ENCODE measurements at places on chromosomes 1 and 21.

DNA sequence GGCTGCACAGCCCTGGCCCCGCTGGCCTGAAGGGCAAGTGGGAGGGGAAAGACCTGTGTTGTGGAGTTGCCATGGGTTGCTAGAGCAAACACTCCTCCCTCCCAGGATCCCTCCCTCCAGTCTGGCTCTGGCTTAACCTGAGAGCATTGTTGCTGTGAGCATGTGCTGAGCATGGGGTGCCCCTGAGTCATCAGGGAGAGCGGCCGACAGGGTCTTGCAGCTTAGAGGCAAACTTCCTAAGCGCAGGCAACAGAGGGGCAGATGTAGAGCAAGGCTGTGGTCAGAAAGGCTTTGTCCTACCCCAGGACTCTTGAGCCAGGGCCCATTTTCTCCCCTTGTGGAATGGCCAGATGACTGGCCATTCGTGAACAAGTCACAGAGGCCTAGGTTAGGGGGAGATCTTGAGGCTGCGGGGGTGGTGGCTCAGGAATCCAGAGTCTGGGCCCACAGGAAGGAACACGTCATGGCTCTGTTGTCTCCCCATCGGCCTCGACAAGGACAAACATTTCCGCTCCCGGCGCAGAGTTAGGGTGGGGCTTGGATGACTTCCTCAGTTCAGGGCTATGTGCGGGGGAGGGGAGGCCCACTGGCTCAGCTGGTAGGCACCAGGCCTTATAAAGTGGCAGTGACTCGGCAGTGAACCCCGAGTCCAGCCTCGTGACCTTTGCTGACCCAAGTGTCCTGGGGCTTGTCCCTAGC is 362 bp upstream of the DYNLT4 start:
- peak; percentile 99 for DNase-seq

DNA sequence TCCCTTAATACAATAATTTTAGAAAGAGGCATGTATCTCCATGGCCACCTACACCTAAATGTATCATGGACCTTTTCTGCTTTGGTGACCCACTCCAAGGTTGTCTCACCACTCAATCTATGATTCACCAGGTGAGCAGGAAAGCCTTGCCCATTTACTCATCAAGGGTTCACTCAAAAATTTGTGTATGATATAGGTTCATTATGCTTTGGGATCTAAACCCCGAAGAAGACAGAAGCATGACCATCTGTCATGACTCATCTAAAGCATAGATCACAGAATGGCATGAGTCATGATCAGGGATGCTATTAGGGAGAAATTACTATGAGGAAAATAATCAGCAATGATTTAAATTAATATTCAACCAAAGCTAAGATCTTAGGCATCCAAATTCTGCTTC is 38.5 kb downstream of the PYHIN1 start:
- no peak for DNase-seq

GRCh38 chr1:240474133-240474614 is 137.8 kb downstream of the GREM2 start:
- DNase-seq, result no peak

- DNase-seq, result no peak
These were observed 467.3 kb downstream of the SETD4 start for GRCh38 chr21:35593000-35593502.

GRCh38 chr1:86750530-86750929 is 46.2 kb downstream of the SH3GLB1 start:
- no peak for DNase-seq

DNA sequence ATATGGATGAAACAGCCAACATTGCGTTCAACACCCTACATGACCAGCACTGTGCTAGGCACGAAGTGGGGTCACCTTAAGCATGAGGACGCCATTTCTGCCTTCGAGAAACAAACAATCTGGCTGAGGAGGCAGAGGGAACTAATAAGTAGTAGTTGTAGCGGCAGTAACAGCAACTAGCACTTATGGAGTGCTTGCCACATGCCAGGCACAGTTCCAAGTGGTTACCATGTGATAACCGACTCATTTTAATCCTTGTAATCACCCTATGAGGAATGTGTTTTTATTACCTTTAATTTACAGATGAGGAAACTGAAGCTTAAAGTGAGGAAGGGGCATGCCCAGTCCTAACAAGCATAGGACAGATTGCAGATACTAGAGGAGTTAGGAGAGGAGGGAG is 33.7 kb downstream of the KCND3 start:
- DNase-seq, result no peak

GRCh38 chr1:229102741-229103391 is 168.0 kb upstream of the RAB4A start:
- DNase-seq, result no peak

All from HT-29 (cell line).